ENCODE measurements at places on chromosomes 3 and 15. TPM values are rescaled to one million over a fixed set of nuclear protein-coding genes. Genes with fewer than 3 reads are reported as not detected.

SLCO2A1 gene
- not detected for polyA plus RNA-seq

BOC gene
- 4.0 TPM for polyA plus RNA-seq

PLCH1 gene
- polyA plus RNA-seq = 2.1 TPM

DAZL gene
- polyA plus RNA-seq = not detected

IQCF5 gene
- not detected for polyA plus RNA-seq

ALS2CL gene
- 3.3 TPM for polyA plus RNA-seq

DNA sequence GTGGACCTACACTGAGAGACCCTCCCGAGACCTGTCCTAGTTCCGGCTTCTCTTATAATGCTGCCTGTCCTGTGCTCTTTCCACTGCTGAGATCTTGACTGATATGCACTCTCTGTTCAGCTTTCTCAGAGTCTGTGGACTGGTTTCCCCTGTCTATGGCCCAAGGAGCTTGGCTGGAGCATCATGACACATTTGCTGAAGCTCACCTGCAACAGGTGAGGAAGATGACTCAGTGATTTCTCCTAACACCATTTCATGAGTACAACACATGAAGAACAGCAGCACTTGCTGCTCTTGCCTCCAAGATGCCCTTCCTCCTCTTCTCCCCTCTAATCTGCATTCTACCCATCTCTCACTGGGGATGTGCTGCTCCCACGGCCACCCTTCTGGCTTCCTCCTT lies 92.1 kb downstream of the DUT start:
- no peak for DNase-seq

GRCh38 chr3:188706599-188706998 lies 465.2 kb upstream of the TPRG1 start:
- DNase-seq = no peak

DNA sequence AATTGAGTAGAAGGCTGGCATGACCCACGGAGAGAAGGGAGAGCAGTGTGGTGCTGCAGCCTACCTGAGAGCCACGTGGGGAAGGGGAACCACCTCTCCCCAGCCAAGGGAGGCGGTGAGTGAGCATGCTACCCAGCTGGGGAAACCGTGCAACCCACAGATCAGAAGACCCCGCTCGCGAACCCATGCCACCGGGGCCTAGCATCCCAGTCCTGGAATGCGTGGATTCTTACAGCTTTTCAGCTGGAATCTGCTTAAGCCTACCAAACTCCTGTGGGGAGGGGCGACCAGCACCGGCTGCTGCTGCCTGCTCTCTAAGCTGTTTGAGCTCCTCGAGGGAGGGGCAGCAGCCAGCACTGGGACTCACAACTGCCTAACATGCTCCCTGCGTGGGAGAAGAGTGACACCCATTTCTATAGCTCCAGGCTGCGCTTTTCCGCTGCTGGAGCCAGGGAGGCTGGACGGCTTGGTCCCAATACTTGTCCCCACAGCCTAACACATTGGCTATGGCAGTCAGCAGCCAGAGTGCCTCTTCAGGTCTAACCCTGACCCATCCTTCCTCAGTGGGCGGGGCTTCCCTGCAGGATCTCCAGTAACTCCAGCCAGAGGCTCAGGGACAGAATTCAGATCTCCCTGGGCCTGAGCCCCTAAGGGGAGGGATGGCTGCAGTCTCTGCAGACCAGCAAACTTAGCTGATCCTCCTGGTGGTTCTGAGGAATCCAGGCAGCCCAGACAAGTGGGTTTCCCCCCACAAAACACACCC lies 20.0 kb upstream of the TEX55 start:
- no peak for DNase-seq

- DNase-seq = no peak
These were observed 163.5 kb downstream of the IMPG2 start for GRCh38 chr3:101156787-101157345.

GRCh38 chr3:43733459-43734384 lies 43.0 kb downstream of the ABHD5 start:
- DNase-seq = no peak

DNA sequence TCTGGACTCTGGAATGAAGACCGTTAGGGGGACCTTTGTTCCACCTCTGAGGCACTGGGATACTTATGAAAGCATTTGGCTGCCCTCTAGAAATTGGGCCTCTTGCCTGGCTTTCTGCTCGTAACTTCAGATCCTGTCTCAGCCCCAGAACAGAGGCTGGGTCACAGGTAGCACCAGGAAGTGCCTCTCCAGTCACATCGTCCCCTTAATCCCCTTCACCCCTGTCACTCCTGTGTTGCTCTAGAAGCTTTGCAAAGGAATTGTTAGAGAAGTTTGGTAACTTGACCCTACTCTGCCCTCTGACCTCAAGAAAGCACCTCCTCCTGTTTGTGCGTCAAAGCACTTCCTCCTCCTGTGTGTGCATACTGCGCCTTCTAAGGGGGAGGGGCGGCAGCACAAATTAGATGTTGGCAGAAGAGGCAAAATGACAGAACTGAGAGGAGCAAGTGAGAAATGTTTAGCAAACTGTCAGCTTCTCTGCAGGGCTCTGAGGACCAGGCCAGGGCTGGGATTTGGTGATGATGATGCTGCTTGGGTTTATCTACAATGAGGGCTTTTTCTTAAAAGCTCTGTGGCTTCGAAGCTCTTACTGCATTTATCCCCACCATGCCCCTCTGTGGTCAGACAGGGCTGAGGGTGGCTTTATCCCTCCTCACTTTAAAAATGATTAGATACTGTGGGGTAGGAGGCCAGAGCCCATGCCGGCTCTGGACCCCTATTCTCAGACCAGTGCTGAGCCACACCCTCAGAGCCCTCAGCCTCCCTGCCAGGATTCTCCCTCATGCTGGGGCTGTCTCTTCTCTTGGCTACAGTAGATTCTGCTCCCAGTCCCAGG lies 76.2 kb downstream of the LARS2 start:
- no peak for DNase-seq

DNA sequence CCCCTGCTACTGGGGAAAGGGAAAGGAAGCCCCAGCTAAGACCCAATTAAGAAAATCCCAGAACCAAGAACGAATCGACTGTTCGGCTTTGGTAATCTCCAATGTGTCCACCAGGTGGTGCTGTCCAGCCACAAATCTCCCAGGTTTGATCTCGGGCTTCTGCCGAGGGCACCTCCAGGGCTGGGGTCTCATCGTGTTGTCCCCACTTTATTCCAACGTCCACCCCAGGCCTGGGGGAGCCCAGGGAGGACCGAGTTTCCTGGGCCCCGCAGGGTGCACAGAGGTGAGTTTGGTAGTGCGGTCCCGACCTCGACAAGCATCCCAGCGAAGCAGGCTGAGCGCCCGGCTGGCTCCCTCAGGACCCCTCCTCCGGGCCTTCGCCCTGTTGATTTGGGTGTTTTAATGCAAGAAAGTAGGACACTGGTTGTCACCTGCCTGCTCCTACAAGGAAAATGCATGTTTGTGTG lies 185.1 kb downstream of the GOLGA6L6 start:
- DNase-seq = peak; percentile 80

DNA sequence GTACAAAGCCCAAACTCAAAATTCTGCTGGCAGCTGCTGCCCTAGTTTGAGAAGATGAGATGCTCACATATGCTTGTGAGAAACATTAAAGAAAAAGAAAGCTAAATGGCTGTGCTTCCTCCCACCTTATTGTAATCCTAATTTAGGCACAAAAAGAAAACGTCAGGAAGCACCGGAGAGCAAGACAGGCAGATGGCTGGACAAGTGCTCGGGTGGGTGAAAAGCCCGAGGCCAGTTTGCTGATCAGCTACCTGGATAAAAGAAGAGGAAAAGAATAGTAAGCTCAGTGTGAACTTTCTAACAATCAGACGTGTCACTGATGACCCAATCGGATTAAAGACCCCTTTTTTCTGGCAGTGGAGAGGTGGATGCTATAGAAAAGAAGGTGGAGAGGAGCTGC lies 368.0 kb upstream of the ATP10A start:
- DNase-seq = no peak

GRCh38 chr15:50330921-50331320 lies 24.1 kb downstream of the GABPB1 start:
- no peak for DNase-seq

DNA sequence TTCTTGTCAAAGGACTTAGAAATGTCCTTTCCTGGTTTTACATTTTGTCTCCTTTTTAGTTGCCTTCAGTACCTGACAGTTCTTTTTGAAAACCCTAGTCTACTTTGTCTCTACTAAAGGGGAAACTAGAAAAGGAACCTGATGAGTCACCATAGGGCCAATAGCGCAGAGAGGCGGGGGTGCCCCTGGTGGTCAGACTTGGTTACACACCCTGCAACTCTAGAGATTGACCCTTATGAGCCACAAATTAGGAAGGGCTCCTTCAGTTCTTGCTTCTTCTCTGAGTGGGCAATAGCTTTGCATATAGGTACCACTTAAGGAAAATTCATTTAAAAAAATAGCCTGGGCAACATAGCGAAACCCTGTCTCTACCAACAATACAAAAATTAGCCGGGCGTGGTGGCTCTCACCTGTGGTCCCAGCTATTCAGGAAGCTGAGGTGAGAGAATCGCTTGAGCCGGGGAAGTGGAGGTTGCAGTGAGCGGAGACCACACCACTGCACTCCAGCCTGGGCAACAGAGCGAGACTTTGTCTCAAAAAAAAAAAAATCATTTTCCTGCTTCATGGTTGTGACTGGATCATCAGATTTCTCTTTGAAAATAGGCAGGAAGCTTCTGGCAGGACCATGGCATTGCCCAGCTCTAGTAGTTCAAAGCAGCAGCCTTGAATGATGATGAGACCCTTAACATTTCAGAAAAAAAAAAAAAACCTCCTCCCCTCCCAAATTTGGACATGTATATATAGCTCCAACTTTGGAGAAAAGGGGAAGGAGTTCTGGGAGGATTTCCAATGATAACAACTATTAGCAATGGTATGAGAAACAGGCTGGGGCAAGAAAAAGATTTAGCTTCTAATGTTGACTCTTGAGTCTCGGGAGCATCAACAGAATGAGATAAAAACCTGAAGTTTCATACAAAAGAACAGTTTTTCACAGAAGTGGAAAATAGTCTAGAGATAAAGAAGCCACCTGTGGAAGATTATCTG lies 45.2 kb upstream of the RASA2 start:
- peak; percentile 73 for DNase-seq

- no peak for DNase-seq
These were observed 6.0 kb upstream of the TMEM87A start for GRCh38 chr15:42279234-42279723.

GRCh38 chr3:105827959-105828358 lies 40.9 kb downstream of the CBLB start:
- peak; percentile 84 for DNase-seq

GRCh38 chr3:49415931-49416601 lies 3.8 kb downstream of the TCTA start:
- no peak for DNase-seq

DNA sequence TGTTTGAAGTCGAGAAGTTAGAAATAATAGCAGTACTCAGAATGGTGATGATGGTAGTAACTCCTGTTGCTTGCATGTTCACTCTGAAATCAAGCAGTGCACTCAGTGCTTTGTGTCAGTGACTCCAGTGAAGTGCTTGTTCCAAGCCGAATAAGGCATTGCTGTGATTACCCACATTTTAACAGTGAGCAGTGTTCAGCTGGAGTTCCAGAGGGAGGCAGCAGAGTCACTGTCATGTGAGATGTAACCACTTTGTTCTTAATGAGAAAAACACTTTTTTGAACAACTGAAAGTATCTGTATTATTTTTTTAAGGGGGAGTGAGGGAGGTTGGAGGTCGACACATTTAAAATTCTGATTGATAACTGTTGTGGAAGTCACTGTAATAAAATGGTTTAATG lies 3.7 kb downstream of the MDFIC2 start:
- peak; percentile 40 for DNase-seq
